T follicular helper cell (primary cell): ENCODE measurements at places on chromosomes 13 and 19.

DNA sequence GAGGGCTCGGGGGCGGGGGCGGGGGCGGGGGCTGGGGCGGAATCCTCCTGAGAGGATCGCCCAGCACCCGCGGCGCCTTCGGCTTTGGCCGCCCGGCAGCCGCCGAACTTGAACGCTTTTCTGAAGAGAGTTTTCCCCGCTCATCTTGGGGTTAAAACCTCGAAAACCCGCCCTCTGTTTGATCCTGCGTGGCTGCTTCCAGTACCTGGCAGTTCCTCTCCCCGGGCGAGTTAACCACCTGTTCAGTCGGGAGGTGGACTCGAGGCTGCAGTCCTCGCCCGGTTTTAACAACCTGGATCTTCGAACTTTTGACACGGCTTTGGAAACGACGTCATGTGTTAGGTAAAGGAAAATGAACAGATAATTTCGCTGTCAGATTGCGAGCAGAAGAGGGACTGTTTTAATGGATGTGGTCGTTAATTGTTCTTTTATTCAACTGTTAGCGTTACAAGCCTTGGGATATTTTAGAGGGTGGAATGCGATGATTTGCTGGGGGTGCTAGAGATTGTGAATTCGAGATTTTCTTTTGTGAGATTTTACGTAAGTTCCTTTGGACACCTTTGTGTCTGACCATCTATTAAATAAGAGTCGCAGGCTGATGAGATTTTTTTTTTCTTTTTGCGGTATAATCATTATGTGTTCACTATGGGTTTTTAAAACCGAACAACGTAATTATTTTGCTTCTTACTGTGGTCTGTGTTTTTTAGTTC, 1.0 kb downstream of the FNDC3A start:
- DNase-seq = peak; percentile 70

- DNase-seq = no peak
These were observed 894.4 kb upstream of the PCDH9 start for GRCh38 chr13:68124437-68125086.

GRCh38 chr13:45401314-45401713, 16.9 kb downstream of the SLC25A30 start:
- DNase-seq = no peak

- DNase-seq = no peak
These were observed 2.2 kb downstream of the NAXD start for GRCh38 chr13:110617321-110618072.
